ENCODE measurements at places on chromosomes 16 and 17. TPM values are rescaled to one million over a fixed set of nuclear protein-coding genes. Genes with fewer than 3 reads are reported as not detected.

DNA sequence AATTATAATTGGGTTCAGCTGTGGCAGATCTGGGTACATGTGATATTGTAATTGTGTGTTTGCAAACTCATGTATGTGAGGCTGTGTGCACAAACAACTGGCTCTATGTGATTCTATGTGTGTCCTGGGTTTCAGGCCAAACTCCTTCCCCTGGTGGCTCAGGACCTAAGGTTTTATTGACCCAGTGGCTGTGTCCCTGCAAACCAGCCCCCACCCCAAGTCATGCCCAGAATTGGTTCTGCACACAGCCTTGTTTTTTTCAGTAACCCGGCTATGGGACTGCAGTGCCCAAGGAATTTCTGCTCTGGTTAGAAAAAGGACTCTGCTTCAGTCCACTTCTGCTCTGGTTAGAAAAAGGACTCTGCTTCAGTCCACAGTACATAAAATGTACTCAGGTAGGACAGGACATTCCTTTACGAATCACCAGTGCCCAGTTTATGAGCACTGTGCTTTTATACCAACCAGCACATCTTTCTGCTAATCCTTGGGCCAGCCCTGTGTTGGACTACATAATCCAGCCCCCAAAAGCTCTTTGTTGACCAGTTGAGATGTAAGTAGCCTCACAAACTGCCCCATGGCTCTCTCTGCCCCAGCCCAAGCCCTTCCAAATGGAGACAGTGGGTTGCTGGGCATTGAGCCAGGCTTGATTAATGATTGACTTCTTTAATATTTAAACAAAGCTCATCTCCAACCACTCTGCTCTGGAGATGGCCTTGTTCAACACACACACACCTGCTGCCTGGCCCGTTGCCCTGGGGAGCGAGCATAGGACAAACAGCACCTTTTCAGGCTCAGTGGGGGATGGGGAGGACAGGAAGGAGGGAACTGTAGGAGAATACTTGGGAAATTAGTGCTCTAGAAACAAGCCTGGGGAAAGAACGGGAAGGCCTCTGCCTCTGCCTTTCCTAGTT is 2.9 kb upstream of the KCNH6 start:
- DNase-seq, result no peak

DNA sequence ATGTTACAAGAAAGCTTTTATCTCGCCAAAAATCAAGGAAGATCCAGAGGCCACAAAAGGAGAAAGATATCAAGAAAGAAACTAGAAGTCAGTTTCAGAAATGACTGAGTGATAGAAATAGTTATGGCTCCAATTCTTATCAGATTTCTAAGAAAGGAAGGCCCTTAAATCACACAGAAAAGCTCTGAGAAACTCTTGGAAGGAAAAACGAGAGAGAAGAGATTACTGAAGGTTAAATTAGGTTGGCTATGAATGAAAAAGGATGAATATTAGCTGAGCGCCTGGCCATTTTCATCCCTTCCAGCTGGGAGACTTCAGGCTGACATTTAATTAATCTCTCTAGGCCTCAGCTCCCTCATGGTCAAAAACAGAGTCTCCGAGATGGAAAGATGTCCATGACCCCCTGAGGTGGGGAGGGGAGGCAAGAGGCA is 72.3 kb downstream of the CYTH1 start:
- no peak for DNase-seq

- DNase-seq, result no peak
These were observed 13.4 kb downstream of the WFDC1 start for GRCh38 chr16:84308120-84308519.

DNA sequence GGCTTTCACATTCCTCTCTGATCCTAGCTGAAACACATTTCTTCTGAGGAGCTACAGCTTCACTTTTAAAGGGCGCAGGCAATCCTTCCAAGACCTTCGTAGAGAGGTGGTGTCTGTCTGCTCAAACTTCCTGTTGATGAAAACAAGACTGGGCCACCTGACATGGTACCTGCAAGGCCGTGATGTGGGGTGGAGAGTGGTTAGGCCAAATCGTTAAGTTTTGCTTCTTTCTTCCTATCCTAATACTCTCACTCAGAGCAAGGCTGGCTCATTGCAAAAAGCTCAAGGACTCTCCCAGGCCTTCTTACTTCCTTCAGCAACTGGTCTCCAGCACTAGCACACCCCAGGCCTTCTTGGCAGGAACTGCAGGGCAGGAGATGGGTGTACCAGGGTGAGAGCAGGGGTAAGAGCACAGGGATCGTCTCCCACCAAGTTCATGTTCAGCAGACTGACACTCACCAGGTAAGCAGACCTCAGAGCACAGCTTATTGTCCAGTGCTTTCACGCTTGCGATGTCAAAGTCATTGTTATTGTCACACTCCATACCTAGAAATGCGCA is 10.9 kb upstream of the FOXJ1 start:
- no peak for DNase-seq

- peak; percentile 49 for DNase-seq
These were observed 8.5 kb downstream of the CSF3 start for GRCh38 chr17:40023590-40024292.

DNA sequence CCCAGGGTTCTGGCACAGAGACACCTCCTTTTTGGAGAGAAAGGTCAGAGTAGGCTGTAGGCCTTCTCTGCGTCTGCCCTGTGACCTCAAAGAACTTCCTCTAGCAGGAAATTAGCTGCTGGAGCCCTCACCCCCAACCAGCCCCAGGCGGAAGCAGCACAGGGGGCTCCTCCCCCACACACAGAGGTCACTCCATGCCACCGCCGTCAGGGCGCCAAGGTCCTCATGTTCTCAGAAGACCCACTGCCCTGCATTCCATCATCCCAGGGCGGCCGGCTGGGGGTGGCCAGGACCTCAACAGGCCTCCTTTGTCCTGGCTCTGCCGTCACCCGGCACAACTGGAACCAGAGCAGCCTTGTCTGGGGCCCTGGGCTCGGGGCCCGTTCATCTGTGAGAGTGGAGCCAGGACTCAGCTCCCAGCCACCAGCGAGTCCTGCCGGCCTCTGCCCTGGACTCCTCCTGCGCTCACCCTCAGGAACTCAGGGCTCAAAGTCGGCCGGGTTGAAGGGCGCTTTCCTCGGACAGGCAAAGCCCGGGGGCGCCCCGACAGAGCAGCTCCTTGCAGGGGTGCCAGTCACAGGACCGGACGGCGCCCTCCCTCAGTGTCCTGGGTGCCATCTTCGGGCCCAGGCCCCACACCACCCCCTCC is 1.2 kb downstream of the TMC6 start:
- DNase-seq, result peak; percentile 69

DNA sequence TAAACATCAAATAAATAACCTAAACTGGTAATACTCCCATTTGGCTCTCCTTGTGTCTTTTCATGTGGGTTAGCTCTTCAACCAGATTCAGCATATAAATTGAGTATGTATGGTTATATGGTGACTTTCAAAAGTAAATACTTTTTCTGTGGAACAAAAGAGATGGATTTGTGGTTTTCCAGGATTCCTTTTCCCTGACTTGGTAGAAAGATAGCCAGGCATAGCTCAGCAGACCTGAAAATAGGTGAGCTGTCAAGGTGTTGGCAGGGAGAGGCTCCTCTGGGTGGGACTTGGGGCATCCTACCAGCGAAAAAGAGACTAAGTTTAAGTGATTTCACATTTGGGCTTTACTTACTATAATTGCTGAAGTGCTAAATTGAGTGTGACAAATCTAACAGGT is 80.3 kb downstream of the FTO start:
- no peak for DNase-seq

GRCh38 chr17:81399481-81400153 is 4.4 kb downstream of the BAHCC1 start:
- DNase-seq, result no peak

GRCh38 chr16:24686678-24687077 is 42.8 kb upstream of the TNRC6A start:
- DNase-seq, result no peak

DNA sequence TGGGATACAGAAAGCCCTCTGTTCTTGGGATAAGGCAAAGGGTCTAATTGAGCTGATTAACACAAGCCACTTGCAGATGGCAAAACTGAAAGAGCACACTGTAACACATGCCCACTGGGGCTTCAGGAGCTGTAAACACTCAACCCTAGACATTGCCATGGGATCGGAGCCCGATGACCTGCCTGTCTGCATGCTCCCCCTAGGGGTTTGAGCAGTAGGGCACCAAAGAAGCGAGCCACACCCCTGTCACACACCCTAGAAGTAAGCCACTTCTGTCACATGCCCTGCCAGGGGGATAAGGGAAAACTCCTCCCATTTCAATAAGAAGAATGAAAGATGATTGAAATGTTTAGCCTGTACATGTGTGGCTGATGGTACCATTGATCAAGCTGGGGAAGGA is 81.3 kb upstream of the IRX6 start:
- DNase-seq, result no peak

DNA sequence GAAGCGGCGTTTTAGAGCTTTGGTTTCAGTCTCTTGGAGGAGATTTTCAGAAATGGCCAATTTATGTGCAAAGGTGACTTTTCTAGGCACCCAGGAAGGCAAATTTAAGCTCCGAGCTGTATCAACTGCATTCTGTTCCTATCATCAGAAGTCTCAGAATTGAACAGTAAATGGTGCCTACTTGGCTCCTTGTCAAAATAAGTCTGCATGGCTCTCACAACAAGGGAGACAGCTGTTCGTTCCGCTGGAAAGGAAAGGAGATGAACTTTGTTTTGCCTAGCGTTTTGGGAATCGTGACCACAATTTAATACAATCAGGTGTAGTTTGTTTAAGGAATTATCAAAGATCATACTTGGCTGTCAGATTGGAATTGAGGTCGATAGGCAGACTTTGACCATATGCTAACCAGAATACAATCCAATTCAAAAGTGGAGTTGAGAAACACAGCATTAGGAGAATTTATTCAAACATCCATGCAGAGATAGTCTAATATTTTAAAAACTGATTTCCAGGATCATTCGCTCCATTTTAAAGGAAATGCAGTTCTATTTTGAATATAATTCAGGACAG is 139.4 kb downstream of the CPPED1 start:
- DNase-seq, result no peak

- no peak for DNase-seq
These were observed 1062.7 kb upstream of the EEF2KMT start for GRCh38 chr16:6160303-6160702.

- no peak for DNase-seq
These were observed 32.1 kb downstream of the CTCF start for GRCh38 chr16:67594256-67594915.

- DNase-seq, result no peak
These were observed 14.0 kb downstream of the MARCHF10 start for GRCh38 chr17:62793919-62794665.

GRCh38 chr16:17504050-17504449 is 33.3 kb upstream of the XYLT1 start:
- DNase-seq, result no peak

GRCh38 chr17:59498530-59499307 is 66.7 kb upstream of the DHX40 start:
- peak; percentile 77 for DNase-seq

DNA sequence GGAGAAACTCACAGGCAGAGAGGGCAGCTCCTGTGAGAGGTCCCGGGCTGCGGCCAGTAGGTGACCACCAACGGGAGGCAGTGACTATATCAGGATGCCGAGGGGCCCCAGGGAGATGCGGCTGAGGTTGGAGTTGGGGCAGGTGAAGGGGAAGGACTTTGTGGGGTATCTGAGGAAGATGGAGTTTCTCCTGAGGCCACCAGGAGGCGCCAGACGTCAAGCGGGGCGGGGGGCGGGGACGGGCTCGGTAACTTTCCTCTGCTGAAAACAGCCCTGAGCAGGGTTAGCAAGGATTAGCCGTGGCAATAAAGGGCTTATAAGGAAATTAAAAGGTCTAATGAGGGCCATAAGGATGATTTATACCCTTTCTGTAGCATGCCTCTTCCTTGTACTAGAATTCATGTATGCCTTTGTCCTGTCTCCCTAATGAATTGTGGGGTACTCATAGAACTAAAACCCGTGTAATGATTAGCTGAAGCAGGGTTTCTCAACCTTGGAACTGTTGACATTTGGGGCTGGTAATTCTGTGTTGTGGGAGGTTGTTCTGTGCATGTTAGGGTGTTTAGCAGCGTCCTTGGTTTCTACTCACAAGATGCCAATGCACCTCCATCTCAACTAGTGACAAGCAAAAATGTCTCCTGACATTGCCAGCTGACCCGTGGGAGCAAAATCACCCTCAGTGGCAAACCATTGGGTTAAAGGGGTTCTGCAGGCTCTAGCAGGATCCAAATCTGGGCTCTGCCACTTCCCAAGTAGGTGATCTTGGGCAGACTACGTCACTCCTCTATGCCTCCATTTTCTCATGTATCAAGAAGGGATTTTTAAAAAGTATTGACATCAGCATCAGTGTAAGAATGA is 74.8 kb upstream of the GRIN2A start:
- DNase-seq, result peak; percentile 65

GRCh38 chr17:2975469-2975958 is 87.9 kb downstream of the OR1D5 start:
- DNase-seq, result peak; percentile 72

- DNase-seq, result no peak
These were observed 885.9 kb downstream of the CDH8 start for GRCh38 chr16:61150351-61150750.

Gene CARD14
- 14.9 TPM for total RNA-seq

Gene TEDC2
- 3.4 TPM for total RNA-seq

Gene KIF19
- 2.5 TPM for total RNA-seq

Gene SCGB1C2
- total RNA-seq, result not detected

Gene TBC1D3E
- not detected for total RNA-seq

Gene KRTAP4-1
- not detected for total RNA-seq

Gene CDH1
- total RNA-seq, result 34.3 TPM

Gene TMC8
- 3.2 TPM for total RNA-seq

Gene YBX2
- 0.51 TPM for total RNA-seq

Gene TBC1D3H
- total RNA-seq, result 2.8 TPM

Gene CCL7
- not detected for total RNA-seq

Gene KRT36
- total RNA-seq, result not detected

Gene ITGA2B
- total RNA-seq, result 3.8 TPM

Gene KRTAP9-3
- not detected for total RNA-seq
